ENCODE measurements at places on chromosomes 1 and 21. TPM values are rescaled to one million over a fixed set of nuclear protein-coding genes. Genes with fewer than 3 reads are reported as not detected.
A peak's percentile ranks its signal among the peaks of the same experiment; 100 is the strongest.

GRCh38 chr21:42570841-42571387, 57.3 kb downstream of the SLC37A1 start:
- no peak for DNase-seq

- DNase-seq, result no peak
Observed at GRCh38 chr1:178457651-178458050, 39.1 kb downstream of the CLEC20A start.

GRCh38 chr1:19938472-19938871, 15.1 kb upstream of the PLA2G2E start:
- DNase-seq, result no peak

The ZMYM4 gene
- 17.7 TPM for total RNA-seq

GRCh38 chr1:55172272-55172671, 42.9 kb downstream of the USP24 start:
- no peak for DNase-seq

DNA sequence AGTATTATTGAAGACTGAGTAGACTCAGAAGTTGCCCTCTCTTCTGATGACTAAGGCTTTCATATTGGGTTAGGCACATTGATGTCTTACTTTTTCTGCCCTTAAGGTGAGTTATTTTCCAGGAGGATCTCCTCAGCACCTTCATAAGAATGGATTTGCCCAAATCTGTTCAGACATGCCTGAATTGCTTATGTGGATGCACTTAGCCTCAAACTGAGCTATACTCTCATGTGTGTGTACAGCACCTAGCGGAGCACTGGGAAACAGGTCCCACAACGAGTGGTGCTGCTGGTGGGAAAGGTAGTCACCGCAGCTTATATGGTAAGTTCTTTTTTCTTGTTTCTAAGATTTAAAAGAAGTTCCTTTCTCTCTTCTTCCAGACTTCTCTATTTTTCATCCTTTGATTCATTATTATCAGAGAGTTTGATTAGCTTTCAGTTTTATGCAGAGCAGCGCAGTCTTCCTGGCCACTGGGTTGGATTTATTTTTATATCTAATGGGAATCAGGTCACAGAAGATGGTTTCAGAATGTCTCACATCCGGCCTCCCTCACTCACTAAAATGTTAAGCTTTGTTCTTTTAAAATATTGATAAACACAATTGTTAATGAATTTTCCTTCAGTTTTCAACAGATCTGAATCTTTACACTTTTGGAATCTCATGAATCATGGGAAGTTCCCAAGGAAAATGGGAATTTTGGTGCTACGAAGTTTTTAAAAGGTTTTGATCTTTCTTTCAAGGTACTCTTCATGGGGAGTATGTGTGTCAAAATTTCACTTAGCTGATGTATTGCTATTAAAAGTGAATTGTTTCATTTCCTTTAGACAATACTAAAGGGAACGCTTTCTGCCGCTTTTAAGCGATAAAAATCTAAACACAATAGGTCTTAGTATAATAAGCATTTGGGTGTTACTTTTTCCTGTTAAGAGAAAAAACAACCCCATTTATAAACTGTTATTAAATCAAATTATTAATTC, 58.5 kb downstream of the EXTL2 start:
- DNase-seq, result peak; percentile 23

The LIPI gene
- total RNA-seq, result not detected

DNA sequence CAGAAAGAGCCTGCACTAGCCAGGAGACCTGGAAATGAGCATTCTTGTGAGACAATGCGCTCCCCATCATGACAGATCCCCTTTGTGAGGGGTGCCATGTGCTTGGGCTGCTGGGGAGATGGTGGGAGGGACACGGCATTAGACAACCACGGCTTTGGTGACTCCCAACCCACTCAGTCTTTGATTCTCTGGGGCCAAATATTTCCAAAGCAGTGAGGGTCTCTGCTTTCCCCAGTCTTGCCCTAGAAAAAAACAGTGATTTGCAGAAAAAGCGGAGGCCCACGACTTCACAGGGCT, 10.2 kb downstream of the SLC45A3 start:
- no peak for DNase-seq

DNA sequence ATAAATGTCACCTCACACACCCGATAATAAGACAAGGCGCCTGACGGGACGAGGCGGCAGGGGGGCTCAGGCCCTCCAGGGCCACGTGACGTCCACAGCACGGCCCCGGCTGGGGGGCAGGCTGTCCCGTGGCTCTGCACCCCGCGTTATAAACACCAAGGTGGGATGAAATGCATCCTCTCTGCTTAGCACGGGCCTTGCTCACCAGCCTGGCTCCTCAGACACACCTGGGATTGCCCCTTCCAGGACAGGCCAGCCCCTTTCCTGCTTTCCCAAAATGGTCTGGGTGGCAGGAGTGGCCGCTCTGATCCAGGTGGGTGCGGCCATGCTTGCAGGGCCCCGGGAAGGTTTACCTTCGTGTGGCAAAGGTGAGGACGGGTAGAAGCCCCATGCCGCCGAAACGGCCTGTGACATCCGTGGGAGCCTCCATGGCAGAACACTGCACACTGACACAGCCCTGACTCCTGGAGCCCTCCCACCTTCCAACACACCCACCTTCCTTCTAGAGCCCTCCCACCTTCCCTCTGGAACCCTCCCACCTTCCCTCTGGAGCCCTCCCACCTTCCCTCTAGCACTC, 35.9 kb downstream of the SLC19A1 start:
- DNase-seq, result no peak

GRCh38 chr1:26822737-26823395, 3.6 kb upstream of the ZDHHC18 start:
- DNase-seq, result no peak

DNA sequence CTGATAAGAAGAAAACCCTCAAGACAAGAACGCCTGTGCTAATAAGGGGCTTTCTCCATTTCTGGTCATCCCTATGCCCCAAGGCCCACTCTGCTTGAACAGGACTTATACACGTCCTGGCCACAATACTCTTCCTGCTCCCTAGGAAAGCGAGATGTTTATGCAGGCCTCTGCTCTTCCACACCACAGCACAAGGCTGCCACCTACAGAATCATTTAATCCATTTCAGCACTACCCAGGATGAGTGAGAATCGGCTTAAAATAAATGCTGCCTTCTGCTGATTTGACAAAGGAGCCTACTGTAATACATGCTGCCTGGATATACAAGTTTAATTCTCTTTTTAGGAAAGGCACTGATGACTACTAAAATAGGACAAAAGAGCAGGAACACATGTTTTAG, 29.4 kb downstream of the FRRS1 start:
- peak; percentile 71 for DNase-seq

GRCh38 chr1:162177126-162177525, 107.6 kb downstream of the NOS1AP start:
- no peak for DNase-seq

The ADCY10 gene
- total RNA-seq, result not detected

GRCh38 chr21:46001821-46002681, 20.5 kb downstream of the COL6A1 start:
- DNase-seq, result no peak

The BGLAP gene
- total RNA-seq, result 2.3 TPM

The ACOT11 gene
- 4.7 TPM for total RNA-seq

- no peak for DNase-seq
Observed at GRCh38 chr1:245863566-245864184, 643.4 kb downstream of the SMYD3 start.

GRCh38 chr1:103256490-103256889, 148.2 kb upstream of the COL11A1 start:
- peak; percentile 12 for DNase-seq

The MXRA8 gene
- 0.24 TPM for total RNA-seq

The S100A7 gene
- total RNA-seq, result not detected

The FCMR gene
- total RNA-seq, result 3.6 TPM

GRCh38 chr1:200767321-200767720, 28.6 kb downstream of the CAMSAP2 start:
- DNase-seq, result no peak

DNA sequence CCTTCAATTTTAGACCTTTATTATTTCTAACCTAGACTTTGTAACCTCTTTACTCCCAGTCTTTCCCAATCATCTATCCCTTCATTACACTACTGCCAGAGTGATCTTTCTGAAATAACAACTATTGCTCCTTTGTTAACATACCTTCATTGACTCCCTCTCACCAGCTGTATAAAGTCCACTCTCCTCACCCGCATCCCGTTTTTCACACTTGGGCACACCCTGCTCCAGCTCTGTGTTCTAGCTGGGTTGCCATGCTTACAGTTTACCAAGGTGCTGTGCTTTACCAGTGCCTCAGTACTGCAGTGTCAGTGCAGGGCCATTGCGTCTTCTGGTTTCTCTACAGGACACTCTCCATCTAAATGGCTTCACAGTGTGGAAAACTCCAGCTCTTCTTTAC, 148.2 kb downstream of the NFIA start:
- no peak for DNase-seq

GRCh38 chr1:29349871-29350491, 113.7 kb downstream of the PTPRU start:
- DNase-seq, result no peak

The FCRL5 gene
- not detected for total RNA-seq

GRCh38 chr1:246516126-246516525, 9.0 kb upstream of the SMYD3 start:
- no peak for DNase-seq

The VTCN1 gene
- not detected for total RNA-seq

GRCh38 chr1:26306290-26307229, at the start of gene UBXN11:
UBXN11 (minus strand) TSS chr1:26306636; CDS start chr1:26302883, 3,753 bp downstream.
- peak; percentile 87 for DNase-seq

- DNase-seq, result no peak
Observed at GRCh38 chr1:202146993-202147392, 2.5 kb upstream of the ARL8A start.

The AMY2B gene
- not detected for total RNA-seq

The HES5 gene
- total RNA-seq, result not detected

- no peak for DNase-seq
Observed at GRCh38 chr21:24294171-24294570, 1313.1 kb downstream of the MRPL39 start.

DNA sequence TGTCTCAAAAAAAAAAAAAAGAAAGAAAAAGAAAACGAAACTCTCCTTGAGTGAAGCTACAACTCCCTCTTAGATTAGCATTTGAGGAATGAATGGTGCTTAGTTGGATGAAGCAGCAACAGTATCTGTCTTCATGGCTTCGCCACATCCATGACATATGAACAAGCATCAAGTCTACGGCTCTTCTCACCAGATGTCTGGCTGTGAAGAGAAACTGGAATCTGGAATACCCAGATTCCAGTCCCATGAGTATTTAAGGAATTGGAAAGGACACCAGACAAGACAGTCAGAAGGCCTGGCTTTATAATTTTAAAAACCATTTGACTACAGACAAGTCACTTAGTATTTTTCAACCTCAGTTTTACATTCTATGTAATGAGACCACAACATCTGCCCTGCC, 38.0 kb upstream of the TADA1 start:
- DNase-seq, result no peak

DNA sequence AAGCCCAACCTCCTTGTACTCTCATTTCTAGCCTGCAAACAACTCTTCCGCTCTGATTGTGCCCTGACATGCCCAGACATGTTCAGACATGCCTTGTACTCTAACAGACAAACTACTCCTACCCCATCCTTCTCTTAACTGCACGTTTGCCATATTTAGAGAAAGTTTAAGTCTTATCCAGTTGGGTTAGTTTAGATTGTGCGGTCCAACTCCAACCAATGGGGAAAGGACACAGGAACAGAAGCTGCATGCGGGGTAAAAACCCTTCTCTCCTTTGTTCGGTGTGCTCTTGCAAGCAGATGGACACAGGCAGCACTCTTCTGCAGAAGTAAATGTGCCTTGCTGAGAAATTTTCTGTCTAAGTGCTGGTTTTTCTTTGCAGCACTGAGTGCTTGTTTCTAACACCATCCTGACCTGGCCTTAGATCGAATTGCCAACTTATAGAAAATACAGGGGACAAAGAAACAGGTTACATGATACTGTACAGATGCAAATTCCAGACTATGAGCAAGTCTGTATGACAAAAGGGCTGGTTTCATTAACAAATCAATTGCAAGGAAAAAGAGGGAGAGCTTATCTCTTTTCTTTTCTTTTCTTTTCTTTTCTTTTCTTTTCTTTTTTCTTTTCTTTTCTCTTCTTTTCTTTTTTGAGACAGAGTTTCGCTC, 35.8 kb upstream of the IFNGR2 start:
- DNase-seq, result no peak

The CD2 gene
- total RNA-seq, result not detected

The APH1A gene
- 197 TPM for total RNA-seq

The PTCH2 gene
- not detected for total RNA-seq
